Activated T-cell treated with anti-CD3 and anti-CD28 coated beads, Interleukin-2, amount 50 U/mL, for 72 hours (primary cell): ENCODE measurements at places on chromosomes 4 and X. TPM values are rescaled to one million over a fixed set of nuclear protein-coding genes. Genes with fewer than 3 reads are reported as not detected.

DNA sequence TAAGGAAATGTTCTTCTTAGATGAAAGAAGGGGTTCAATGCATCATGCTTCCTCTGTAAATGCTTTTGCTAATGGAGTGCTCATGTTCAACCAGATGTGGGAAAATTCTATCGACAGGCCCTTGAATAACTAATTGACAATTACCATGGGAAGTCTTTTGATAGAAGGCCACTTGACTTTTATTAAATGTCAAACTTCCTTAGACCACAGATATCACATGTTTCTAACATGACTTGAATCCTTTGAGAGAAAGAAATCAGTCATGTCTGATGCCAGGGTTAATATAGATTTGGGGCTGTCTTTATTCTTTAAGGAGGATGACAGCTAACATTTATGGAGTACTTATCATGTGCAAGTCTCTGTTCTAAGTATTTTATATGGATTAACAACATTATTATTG, 280.1 kb downstream of the DCHS2 start:
- H3K4me3 ChIP-seq: no peak overlapping the region
- H3K36me3 ChIP-seq: no peaks in the 10 kb centered on the region
- H3K27ac ChIP-seq: no peak overlapping the region
- no peak for DNase-seq
- H3K27me3 ChIP-seq: peaks cover 14% of the 10 kb centered on the region

The RBPJ gene
- 104 TPM for total RNA-seq

DNA sequence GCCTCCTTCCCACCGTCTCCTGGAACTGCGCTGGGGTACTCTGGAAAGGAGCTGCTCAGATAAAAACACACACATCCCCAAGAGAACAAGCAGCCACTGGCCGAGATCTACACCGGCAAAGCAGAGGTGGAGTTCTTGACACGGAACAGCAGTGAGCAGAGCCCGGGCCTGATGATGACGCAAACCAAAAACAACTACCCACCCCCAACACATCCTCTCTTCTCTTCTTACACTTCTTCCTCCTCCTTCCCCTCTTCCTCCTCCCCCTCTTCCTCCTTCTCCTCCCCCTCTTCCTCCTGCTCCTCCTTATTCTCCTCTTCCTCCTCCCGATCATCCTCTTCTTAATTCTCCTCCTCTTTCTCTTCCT, 4.6 kb downstream of the PNMA5 start:
- H3K36me3 ChIP-seq: no peaks in the 10 kb centered on the region
- DNase-seq: no peak
- H3K4me3 ChIP-seq: peak overlapping the region; percentile 49
- peak overlapping the region; percentile 60 for H3K27ac ChIP-seq

GRCh38 chr4:90121676-90122354, 5.4 kb upstream of the CCSER1 start:
- no peaks in the 10 kb centered on the region for H3K36me3 ChIP-seq
- H3K27me3 ChIP-seq: peaks cover 19% of the 10 kb centered on the region
- H3K4me1 ChIP-seq: peaks cover 3% of the 10 kb centered on the region
- H3K27ac ChIP-seq: no peak overlapping the region
- H3K4me3 ChIP-seq: no peak overlapping the region
- DNase-seq: no peak

The MAGEB17 gene
- total RNA-seq: not detected

DNA sequence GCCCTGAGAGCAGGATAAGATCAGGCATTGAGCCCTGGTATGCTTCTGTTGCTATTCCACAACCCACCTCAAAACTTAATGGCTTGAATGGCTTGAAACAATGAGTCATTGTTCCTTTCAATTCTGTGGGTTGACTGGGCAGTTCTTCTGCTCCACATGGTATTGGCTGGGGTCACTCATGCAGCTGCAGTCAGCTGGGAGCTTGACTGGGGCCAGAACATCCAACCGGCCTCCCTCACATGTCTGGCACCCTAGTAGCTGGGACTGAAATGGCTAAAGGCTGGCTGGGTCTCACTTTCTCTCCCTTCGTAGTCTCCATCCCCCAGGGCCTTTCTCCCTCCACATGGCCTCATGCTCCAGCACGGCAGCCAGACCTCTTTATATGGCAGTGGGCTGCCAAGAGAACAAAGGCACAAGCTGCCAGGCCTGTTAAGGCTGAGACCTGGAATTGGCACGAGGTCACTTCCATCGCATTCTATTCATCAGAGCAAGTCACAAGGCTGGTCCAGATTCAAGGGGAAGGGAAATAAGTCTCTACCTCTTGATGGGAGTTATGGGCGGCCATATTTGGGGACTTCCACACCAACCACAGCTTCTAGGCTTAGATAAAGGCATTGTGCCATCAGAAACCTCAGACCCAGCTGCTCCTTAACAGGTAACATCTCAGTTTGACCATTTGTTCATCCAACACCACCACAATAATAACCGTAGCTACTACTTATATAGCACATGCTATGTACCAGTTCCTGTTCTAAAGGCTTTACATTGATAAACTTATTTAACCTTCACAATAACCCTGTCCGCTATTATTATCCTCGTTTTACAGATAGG, 159.7 kb upstream of the ATP6AP2 start:
- H3K27ac ChIP-seq: no peak overlapping the region
- H3K4me1 ChIP-seq: peaks cover 5% of the 10 kb centered on the region
- H3K27me3 ChIP-seq: peaks cover 23% of the 10 kb centered on the region

The PRRG3 gene
- not detected for total RNA-seq

DNA sequence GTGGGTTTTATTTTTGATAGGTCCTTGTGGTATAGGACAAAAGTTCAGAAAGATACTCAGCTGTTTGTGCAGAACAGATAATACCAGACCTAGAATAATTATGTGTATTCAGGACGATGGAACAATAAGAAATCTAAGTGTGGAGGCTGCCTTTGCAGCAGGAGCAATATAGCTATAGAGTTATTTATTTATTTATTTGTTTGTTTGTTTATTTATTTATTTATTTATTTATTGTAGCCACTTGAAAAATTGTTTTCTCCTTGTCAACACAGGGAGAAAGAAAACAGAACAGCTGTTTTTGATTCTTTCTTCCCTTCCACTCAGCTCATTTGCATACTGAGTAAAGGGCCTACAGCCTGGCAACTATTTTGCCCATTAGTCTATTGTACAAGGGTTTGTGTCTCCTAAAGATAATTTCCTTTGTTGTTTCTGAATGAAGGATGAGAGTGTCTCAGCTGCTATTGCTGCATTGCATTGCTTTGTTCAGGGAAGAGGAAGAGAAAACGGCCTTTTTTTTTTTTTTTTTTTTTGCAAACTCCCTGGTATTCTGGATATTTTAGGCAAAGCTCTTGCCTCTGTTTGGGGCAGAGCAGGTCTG, 56.0 kb upstream of the ESX1 start:
- no peak overlapping the region for H3K4me3 ChIP-seq
- no peak overlapping the region for H3K27ac ChIP-seq
- H3K27me3 ChIP-seq: peaks cover 18% of the 10 kb centered on the region
- no peak for DNase-seq
- no peaks in the 10 kb centered on the region for H3K4me1 ChIP-seq

- no peaks in the 10 kb centered on the region for H3K4me1 ChIP-seq
- H3K36me3 ChIP-seq: no peaks in the 10 kb centered on the region
- no peaks in the 10 kb centered on the region for H3K27me3 ChIP-seq
- DNase-seq: no peak
- H3K4me3 ChIP-seq: no peak overlapping the region
Observed at GRCh38 chr4:95672811-95673210, 124.0 kb upstream of the UNC5C start.

The EDA2R gene
- total RNA-seq: 9.5 TPM

The GLRA2 gene
- not detected for total RNA-seq

GRCh38 chr4:60648774-60649173, 551.4 kb upstream of the ADGRL3 start:
- no peaks in the 10 kb centered on the region for H3K36me3 ChIP-seq
- no peak for DNase-seq
- H3K27ac ChIP-seq: no peak overlapping the region

The XAGE1A gene
- not detected for total RNA-seq

DNA sequence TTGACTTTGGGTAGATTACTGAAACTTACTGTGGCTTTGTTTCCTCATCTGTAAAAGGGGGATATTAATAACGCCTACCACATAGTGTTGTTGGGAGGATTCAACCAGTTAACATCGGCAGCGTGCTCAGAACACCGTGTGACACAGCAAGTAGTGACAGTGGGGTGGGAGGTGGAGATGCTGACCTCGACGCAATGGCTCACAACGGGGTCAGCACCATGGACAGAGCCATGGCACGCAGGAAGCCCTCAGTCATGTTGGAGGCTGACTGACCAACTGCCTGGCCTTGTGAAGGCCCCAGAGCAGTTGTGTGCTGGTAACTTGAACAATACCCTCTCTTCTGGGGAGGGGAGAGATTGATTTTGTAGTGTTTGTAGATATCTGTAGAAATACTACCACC, 93.2 kb downstream of the WFS1 start:
- H3K4me3 ChIP-seq: no peak overlapping the region
- DNase-seq: peak; percentile 44
- H3K36me3 ChIP-seq: no peaks in the 10 kb centered on the region

- H3K4me1 ChIP-seq: peaks cover 10% of the 10 kb centered on the region
- H3K27ac ChIP-seq: no peak overlapping the region
Observed at GRCh38 chrX:120357186-120357585, 4.7 kb upstream of the ATP1B4 start.

DNA sequence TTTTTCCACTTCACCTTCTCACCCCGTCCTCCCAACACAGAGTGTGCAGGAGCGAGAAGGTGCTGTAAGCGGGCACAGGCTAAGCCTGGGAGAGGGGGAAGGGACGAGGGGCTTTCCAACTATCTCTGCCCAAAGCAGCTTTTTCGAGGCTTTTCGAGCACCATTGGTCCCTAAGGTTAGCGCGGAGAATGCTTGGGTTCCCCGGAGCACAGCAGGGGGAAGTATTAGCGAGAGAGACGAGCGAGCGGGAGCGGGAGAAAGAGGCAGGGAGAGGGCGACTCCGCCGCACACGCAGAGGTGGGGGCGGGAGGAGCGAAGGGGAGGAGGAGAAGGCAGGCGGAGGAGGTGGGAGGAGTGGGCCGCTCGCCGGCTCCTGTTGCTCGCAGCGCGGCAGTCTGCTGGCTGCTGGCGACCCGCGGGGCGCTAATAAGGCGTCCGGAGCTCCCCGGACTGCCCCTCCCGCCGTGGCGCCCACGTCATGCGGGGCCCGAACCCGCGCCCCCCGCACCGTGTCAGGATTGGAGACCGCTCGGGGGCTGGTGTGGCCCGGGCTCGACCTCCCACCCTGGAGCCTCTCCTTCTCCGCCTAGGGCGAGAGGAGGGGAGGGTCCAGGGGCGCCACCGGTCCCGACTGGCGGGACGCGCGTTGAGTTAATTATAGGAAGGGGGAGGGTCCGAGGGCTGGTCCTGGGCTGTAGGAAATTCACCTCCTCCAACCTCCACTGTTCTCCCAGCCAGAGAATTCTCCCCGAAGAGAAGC, at the start of gene ADAMTS3:
ADAMTS3 (minus strand) TSS at position 263 of the 760 bp plus-strand sequence. CDS start 459 bp downstream, outside the sequence.
- peaks cover 49% of the 10 kb centered on the region for H3K27me3 ChIP-seq
- H3K4me1 ChIP-seq: peaks cover 23% of the 10 kb centered on the region
- peak; percentile 12 for DNase-seq
- no peaks in the 10 kb centered on the region for H3K36me3 ChIP-seq

The STK26 gene
- 73.4 TPM for total RNA-seq

The SSX1 gene
- not detected for total RNA-seq

DNA sequence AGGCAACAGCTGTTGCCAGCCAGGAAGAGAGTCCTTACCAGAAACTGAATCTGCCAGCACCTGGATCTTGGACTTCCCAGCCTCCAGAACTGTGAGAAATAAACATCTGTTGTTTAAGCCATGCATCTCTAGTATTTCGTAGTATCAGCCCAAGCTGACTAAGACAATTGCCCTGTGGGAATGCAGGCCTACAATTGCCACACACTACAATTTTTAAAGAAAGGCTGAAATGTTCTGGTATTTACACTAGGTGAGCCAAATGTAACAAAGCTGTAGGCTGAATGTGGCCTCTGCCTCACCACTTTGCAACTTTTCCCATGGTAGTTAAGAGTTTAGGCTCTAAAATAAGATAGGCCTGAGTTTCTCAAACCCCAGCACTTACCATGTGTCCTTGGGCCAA, 59.1 kb downstream of the SPATA18 start:
- no peaks in the 10 kb centered on the region for H3K4me1 ChIP-seq
- H3K27ac ChIP-seq: no peak overlapping the region
- no peaks in the 10 kb centered on the region for H3K36me3 ChIP-seq
- DNase-seq: no peak
- H3K27me3 ChIP-seq: peaks cover 6% of the 10 kb centered on the region

The SLC25A14 gene
- 14.3 TPM for total RNA-seq

- H3K4me3 ChIP-seq: no peak overlapping the region
- H3K27ac ChIP-seq: no peak overlapping the region
- H3K4me1 ChIP-seq: no peaks in the 10 kb centered on the region
Observed at GRCh38 chr4:138076561-138076960, 165.6 kb downstream of the SLC7A11 start.

The ANK2 gene
- total RNA-seq: 7.1 TPM

The SOX3 gene
- not detected for total RNA-seq

GRCh38 chr4:14575289-14575688, 427.0 kb upstream of the CPEB2 start:
- no peak overlapping the region for H3K4me3 ChIP-seq
- no peak for DNase-seq
- no peak overlapping the region for H3K27ac ChIP-seq
- H3K36me3 ChIP-seq: no peaks in the 10 kb centered on the region
- H3K27me3 ChIP-seq: no peaks in the 10 kb centered on the region

The UGT8 gene
- total RNA-seq: 0.74 TPM

- peaks cover 19% of the 10 kb centered on the region for H3K4me1 ChIP-seq
- no peak overlapping the region for H3K27ac ChIP-seq
- no peak for DNase-seq
- H3K27me3 ChIP-seq: peaks cover 14% of the 10 kb centered on the region
Observed at GRCh38 chr4:23885943-23886590, 3.8 kb downstream of the PPARGC1A start.

The GIMD1 gene
- not detected for total RNA-seq

The NALF2 gene
- 0.31 TPM for total RNA-seq

- H3K27ac ChIP-seq: no peak overlapping the region
- no peak for DNase-seq
- H3K4me1 ChIP-seq: no peaks in the 10 kb centered on the region
Observed at GRCh38 chr4:8507196-8507570, 66.6 kb downstream of the TRMT44 start.

- H3K4me3 ChIP-seq: no peak overlapping the region
- no peaks in the 10 kb centered on the region for H3K4me1 ChIP-seq
- no peak for DNase-seq
- H3K27ac ChIP-seq: no peak overlapping the region
- H3K27me3 ChIP-seq: peaks cover 39% of the 10 kb centered on the region
- H3K36me3 ChIP-seq: no peaks in the 10 kb centered on the region
Observed at GRCh38 chr4:57151481-57151880, 41.3 kb upstream of the IGFBP7 start.

The NDP gene
- not detected for total RNA-seq
